ENCODE measurements at places on chromosomes 2 and 18.

- no peak for DNase-seq
Measured at GRCh38 chr2:203804070-203804469, 63.5 kb upstream of the CTLA4 start.

DNA sequence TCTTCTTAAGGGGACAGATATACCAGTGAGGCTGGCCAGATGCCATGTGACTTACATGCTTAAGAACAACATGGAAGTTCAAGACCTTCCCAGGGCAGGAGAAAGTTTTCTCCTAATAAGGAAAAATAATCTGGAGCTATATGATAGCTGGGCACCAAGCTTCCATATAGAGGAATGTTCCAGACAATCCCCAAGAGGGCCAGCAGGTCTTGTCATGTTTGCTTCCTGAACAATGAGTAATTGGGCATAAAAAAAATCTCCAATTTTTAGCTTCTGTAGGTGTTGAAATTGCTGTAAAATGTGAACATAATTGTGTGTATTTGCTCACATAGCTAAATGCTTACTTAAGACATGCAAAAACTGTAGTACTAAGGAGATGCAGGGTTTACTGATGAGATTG lies 809.5 kb upstream of the PIK3C3 start:
- no peak for DNase-seq

DNA sequence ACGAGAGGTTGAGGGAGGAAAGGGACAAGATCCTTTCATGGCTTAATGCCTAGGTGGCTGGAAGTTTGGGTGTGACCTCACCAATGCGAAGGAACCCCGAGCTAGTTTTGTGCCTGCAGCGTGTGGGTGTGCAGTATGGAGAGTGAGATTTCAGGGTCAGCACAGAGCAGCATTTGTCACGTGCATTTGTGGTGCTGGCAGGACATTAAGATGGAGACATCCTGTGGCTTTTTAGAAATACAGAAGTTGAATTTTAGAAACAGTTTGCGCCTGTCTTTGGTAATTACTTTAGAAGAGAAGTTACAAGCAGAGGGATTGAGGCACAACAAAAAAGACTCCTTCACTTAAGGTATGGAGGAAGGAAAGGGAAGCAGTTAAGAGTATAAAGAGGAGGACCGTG lies 258.2 kb upstream of the THUMPD2 start:
- DNase-seq, result no peak

DNA sequence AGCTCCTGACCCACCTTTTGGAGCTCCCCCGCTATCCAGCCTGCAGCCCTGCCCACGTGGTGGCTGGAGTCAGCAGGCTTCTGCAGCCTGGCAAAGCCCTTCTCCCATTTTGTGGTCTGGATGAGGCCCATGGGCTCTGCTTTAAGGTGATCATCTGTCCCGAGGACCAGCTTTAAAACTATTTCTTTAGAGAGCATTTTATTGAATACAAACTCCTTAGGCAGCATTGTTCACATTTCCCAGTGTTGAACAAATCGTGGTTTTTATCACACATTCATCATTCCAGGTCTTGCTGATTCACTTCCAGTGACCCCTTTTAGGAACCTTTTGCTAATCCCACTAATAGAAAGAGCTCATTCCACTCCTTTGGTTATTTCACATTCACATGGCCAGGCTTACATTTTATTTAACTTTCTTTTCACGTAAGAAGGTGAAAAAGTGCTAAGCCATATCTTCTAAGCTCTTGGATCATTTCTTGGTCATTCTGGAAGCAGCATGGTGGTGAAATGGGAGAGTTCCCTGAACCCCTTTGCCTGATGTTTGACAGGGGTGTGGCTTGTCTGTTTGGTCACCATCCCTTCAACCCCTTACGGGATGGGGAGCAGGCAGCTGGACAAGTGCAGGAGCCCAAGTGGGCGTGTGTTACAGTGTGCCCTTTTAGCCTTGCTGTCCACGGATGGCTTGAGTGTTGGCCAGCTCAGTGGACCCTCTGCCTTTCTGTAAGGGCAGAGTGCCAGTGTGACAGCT lies 80.4 kb upstream of the RAPGEF4 start:
- no peak for DNase-seq

- DNase-seq, result no peak
Measured at GRCh38 chr2:230161184-230161583, 58.6 kb downstream of the SP110 start.

- no peak for DNase-seq
Measured at GRCh38 chr18:8787794-8788193, 82.4 kb downstream of the MTCL1 start.

GRCh38 chr18:48680339-48681250 lies 141.8 kb downstream of the CTIF start:
- no peak for DNase-seq

- no peak for DNase-seq
Measured at GRCh38 chr2:128775217-128775913, 456.7 kb upstream of the HS6ST1 start.

- no peak for DNase-seq
Measured at GRCh38 chr2:233674995-233675394, 3.3 kb downstream of the UGT1A9 start.

DNA sequence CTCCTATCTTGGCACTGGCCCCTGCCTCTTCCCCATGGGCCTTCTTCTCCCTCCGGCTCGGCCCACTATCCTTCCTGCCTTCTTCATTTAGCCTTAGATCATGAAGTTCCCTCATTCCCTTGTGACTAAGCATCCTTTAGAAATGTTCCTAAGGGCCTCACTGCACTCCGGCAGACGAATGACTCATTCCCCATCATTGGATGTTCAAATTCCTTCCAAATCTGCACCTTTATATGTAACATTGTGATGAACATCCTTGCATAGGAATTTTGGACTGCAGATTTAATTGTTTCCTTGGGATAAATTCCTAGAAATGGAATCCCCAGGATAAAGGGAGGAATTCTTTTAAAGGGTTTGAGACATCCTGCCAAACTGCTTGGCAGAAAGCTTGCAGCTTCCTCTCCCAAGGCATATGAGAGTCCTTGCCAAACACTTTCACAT lies 19.0 kb downstream of the CRACDL start:
- no peak for DNase-seq

- no peak for DNase-seq
Measured at GRCh38 chr2:30655660-30656059, 151.6 kb downstream of the CAPN13 start.

GRCh38 chr18:63253428-63254372 lies 65.9 kb downstream of the BCL2 start:
- DNase-seq, result no peak

GRCh38 chr2:70360661-70361270 lies 58.9 kb upstream of the FAM136A start:
- DNase-seq, result no peak

DNA sequence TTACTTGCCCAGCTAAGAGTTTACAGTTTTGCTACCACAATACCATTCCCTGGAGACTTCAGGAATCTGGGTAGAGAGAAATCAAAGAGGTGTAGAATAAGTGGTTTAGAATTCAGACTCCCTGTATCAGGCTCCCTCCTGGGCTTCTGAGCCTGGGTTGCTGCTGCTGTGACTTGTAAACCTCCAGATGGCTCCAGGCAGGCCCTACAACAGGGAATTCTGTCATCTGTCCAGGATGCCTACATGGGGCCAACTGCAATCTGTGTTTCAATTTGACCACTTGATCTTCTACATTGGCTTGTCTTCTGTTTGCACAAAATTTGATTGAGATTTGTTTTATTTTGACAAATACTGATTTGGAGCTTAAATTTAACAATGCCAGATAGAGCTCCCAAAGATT lies 183.9 kb downstream of the RAD51AP2 start:
- no peak for DNase-seq

- DNase-seq, result no peak
Measured at GRCh38 chr2:8796878-8797550, 40.4 kb downstream of the KIDINS220 start.

GRCh38 chr2:1633092-1633671 lies 111.1 kb downstream of the PXDN start:
- no peak for DNase-seq

GRCh38 chr2:23480957-23481797 lies 96.2 kb downstream of the KLHL29 start:
- DNase-seq, result no peak

GRCh38 chr2:152038441-152038958 lies 60.3 kb downstream of the CACNB4 start:
- DNase-seq, result no peak

- no peak for DNase-seq
Measured at GRCh38 chr2:233152541-233152940, 92.4 kb downstream of the INPP5D start.

DNA sequence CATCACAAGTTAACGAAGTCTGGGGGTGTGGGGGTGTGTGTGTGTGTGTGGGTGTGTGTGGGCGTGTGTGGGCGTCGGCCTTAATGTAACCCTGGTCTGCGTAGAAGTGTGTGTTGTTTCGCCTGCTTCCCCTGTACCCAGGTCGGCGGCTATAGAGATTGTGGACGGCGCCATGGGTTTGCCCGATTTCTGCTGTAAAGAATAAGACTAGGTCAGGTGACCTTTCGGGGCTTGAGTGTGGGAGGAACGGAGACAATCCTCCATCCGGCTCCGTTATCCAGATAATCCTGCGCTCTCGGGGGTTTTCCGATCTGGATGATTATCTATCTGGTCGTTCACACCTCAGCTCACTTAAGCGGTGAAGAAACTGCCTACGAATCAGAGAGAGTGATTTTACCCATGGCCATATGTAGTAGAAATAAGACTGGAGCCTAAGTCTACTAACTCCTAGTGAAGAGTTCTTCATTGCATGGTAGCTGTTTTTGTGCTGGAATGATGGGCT lies 543 bp downstream of the HADHB start:
- no peak for DNase-seq

GRCh38 chr2:202122163-202122540 lies 49.1 kb downstream of the KIAA2012 start:
- DNase-seq, result no peak

DNA sequence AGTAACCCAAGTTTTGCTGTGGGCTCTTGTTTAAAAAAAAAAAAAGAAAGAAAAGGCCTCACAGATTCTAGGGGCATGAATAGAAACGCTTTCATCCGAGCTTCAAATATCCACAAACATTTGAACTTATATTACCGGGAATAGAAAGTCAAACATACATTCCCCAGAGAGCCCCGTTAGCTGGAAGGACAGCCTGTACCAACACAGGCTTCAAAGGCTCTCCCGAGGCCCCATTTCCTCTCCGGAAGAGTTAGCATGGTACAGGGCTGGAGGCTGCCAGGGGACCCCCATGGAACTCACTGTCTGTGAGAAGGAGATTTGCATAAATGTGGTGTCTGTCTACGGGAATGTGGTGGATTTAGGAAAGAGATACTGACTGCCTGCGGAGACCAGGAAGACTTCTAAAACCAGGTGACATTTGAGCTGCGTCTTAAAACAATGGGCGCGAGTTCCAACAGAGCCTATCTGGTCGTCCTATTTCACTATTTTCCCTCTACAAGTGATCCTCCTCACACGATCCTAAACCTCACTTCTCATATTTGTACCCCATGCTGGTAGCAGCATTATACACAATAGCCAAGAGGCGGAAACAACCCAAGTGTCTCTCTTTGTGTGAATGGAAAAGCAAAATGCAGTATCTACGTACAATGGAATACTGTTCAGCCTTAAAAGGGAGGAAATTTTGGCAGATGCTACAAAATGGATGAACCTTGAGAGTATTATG lies 820 bp upstream of the MATN3 start:
- no peak for DNase-seq
